ENCODE measurements at places on chromosomes 3 and 15. TPM values are rescaled to one million over a fixed set of nuclear protein-coding genes. Genes with fewer than 3 reads are reported as not detected.

- no peaks in the 10 kb centered on the region for H3K36me3 ChIP-seq
- H3K4me1 ChIP-seq, result no peaks in the 10 kb centered on the region
- no peak for DNase-seq
- no peak overlapping the region for H3K4me3 ChIP-seq
Measured at GRCh38 chr3:131636266-131636775, 133.6 kb upstream of the MRPL3 start.

The C15orf62 gene
- total RNA-seq, result 0.82 TPM

The SPCS1 gene
- total RNA-seq, result 87.3 TPM

- H3K27me3 ChIP-seq, result peaks cover 77% of the 10 kb centered on the region
- no peak overlapping the region for H3K4me3 ChIP-seq
- no peak overlapping the region for H3K27ac ChIP-seq
- H3K4me1 ChIP-seq, result peaks cover 11% of the 10 kb centered on the region
- no peaks in the 10 kb centered on the region for H3K36me3 ChIP-seq
- DNase-seq, result no peak
Measured at GRCh38 chr3:142958707-142959106, 4.8 kb downstream of the PAQR9 start.

Data from activated CD8-positive, alpha-beta memory T cell treated with anti-CD3 and anti-CD28 coated beads, Interleukin-2, amount 10 ng/mL, durations not matched to agents 7 days and 5 days (primary cell).